ENCODE measurements at places on chromosomes 7 and 10. TPM values are rescaled to one million over a fixed set of nuclear protein-coding genes. Genes with fewer than 3 reads are reported as not detected.

- H3K4me1 ChIP-seq, result no peaks in the 10 kb centered on the region
- peak; percentile 41 for DNase-seq
- no peaks in the 10 kb centered on the region for H3K36me3 ChIP-seq
- H3K4me3 ChIP-seq, result no peak overlapping the region
- H3K27me3 ChIP-seq, result peaks cover 9% of the 10 kb centered on the region
Observed at GRCh38 chr7:18287482-18287881, 208.1 kb upstream of the HDAC9 start.

- peaks cover 88% of the 10 kb centered on the region for H3K4me1 ChIP-seq
- peak overlapping the region; percentile 83 for H3K27ac ChIP-seq
- DNase-seq, result no peak
- no peaks in the 10 kb centered on the region for H3K27me3 ChIP-seq
- H3K36me3 ChIP-seq, result peaks cover 10% of the 10 kb centered on the region
Observed at GRCh38 chr10:3761021-3761686, 23.9 kb downstream of the KLF6 start.

Gene EGR2
- total RNA-seq, result 201 TPM

DNA sequence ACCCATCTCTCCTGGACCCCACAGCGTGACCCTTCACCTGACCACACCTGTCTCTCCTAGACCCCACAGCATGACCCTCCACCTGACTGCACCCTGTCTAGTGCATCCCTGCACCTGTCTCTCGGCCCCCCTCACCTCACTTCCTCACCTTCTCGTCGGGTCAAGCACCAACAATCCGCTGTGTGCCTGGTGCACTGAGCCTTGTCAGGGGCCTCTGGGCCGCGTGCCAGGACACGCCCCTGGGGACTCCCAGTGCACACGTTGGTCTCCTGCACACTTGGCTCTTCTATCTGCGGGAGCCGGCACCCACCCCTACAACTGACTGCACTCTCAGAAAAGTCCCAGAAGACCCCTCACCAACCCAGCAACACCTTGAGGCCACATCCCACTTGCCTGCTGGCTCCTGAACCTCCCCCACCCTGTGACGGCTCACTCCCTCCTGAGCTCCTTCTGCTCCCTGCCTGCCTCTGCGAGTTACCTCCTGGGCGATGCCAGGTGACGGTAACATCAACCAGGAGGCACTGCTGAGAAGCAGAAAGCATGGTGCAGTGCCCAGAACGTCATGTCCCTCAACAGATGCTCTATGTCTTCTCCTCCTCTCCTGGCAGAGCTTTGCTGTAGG lies 147.6 kb downstream of the DIP2C start:
- no peak overlapping the region for H3K27ac ChIP-seq
- H3K36me3 ChIP-seq, result no peaks in the 10 kb centered on the region
- no peaks in the 10 kb centered on the region for H3K4me1 ChIP-seq
- peaks cover 24% of the 10 kb centered on the region for H3K27me3 ChIP-seq

- peak overlapping the region; percentile 5 for H3K4me3 ChIP-seq
- H3K36me3 ChIP-seq, result no peaks in the 10 kb centered on the region
- peaks cover 8% of the 10 kb centered on the region for H3K27me3 ChIP-seq
- DNase-seq, result peak; percentile 89
Observed at GRCh38 chr10:80444646-80445319, 9.3 kb upstream of the TSPAN14 start.

GRCh38 chr10:63901228-63901627 lies 380.0 kb downstream of the REEP3 start:
- no peaks in the 10 kb centered on the region for H3K4me1 ChIP-seq
- H3K27me3 ChIP-seq, result peaks cover 2% of the 10 kb centered on the region
- DNase-seq, result no peak
- no peaks in the 10 kb centered on the region for H3K36me3 ChIP-seq

Gene FKBP6
- total RNA-seq, result not detected

- H3K27me3 ChIP-seq, result no peaks in the 10 kb centered on the region
- no peak overlapping the region for H3K4me3 ChIP-seq
- no peak for DNase-seq
- H3K4me1 ChIP-seq, result no peaks in the 10 kb centered on the region
- no peak overlapping the region for H3K27ac ChIP-seq
Observed at GRCh38 chr7:105713488-105714465, 132.5 kb upstream of the EFCAB10 start.

GRCh38 chr10:14598809-14599764 lies 175.6 kb downstream of the FAM107B start:
- H3K36me3 ChIP-seq, result peaks cover 78% of the 10 kb centered on the region
- H3K4me1 ChIP-seq, result peaks cover 70% of the 10 kb centered on the region
- no peaks in the 10 kb centered on the region for H3K27me3 ChIP-seq
- H3K27ac ChIP-seq, result peak overlapping the region; percentile 45

Gene AS3MT
- total RNA-seq, result 0.79 TPM

Gene TAS2R38
- not detected for total RNA-seq

GRCh38 chr7:150361807-150362621 lies 6.6 kb upstream of the REPIN1 start:
- no peak overlapping the region for H3K27ac ChIP-seq
- no peaks in the 10 kb centered on the region for H3K36me3 ChIP-seq
- peaks cover 43% of the 10 kb centered on the region for H3K4me1 ChIP-seq
- H3K4me3 ChIP-seq, result no peak overlapping the region
- no peak for DNase-seq

GRCh38 chr10:72981882-72982529 lies 27.4 kb upstream of the PLA2G12B start:
- DNase-seq, result no peak
- H3K27me3 ChIP-seq, result peaks cover 5% of the 10 kb centered on the region
- H3K36me3 ChIP-seq, result peaks cover 14% of the 10 kb centered on the region
- no peak overlapping the region for H3K27ac ChIP-seq
- no peaks in the 10 kb centered on the region for H3K4me1 ChIP-seq

- DNase-seq, result no peak
- no peak overlapping the region for H3K4me3 ChIP-seq
- H3K27me3 ChIP-seq, result peaks cover 3% of the 10 kb centered on the region
- no peak overlapping the region for H3K27ac ChIP-seq
Observed at GRCh38 chr7:151239837-151240459, 7.7 kb downstream of the CHPF2 start.

- H3K4me1 ChIP-seq, result peaks cover 2% of the 10 kb centered on the region
- H3K27ac ChIP-seq, result no peak overlapping the region
- no peak for DNase-seq
Observed at GRCh38 chr10:97590748-97591495, 1.4 kb downstream of the C10orf62 start.

Gene ADRB1
- not detected for total RNA-seq

DNA sequence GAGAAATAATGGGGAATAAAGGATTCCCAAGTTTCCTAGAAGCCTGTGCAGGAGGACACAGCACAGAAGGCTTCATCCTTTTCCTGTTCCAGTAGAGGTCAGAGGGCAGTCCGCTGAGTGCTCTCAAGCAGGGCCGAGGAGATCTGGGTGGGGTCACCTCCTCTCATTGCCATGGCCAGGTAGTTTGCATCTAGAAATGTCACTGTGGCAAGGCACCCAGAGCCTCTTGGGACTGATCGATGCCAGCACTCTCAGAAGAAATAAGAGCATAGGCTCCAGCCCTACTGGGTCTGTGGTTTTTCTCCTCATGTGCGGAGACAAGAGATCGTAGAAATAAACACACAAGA lies 7.9 kb downstream of the NUB1 start:
- peak overlapping the region; percentile 84 for H3K4me3 ChIP-seq
- peaks cover 43% of the 10 kb centered on the region for H3K36me3 ChIP-seq
- H3K27ac ChIP-seq, result peak overlapping the region; percentile 99
- peaks cover 41% of the 10 kb centered on the region for H3K4me1 ChIP-seq
- H3K27me3 ChIP-seq, result no peaks in the 10 kb centered on the region
- no peak for DNase-seq

Gene TRIP6
- total RNA-seq, result 47.6 TPM

Measured in activated CD4-positive, alpha-beta T cell treated with anti-CD3 and anti-CD28 coated beads, Interleukin-2, amount 10 ng/mL, durations not matched to agents 24 days and 14 days (primary cell).